ENCODE measurements at places on chromosomes 12 and 14.
A peak's percentile ranks its signal among the peaks of the same experiment; 100 is the strongest.

GRCh38 chr14:58740379-58740935, 102.7 kb downstream of the DACT1 start:
- no peak for DNase-seq

DNA sequence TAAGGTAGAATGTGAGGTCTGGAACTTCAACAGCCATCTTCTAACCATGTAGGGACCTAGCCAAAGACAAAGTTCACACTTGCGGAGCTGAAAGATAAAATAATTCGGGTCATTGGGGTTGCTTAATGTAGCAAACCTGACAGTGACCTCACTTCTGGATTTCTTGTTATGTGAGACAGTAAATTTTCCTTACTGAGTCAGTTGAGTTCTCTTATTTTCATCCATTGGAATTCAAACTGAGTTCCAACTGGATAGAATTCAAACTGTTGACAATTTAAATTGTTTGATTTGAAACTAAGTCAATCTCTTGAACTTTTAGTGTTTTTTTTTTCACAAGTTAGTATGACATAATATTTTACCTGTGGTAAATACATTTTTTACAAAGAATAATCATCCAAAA, 406.5 kb downstream of the ADAMTS20 start:
- DNase-seq = no peak

- DNase-seq = no peak
Observed at GRCh38 chr14:37027188-37027824, 145.1 kb downstream of the SLC25A21 start.

- no peak for DNase-seq
Observed at GRCh38 chr12:14589169-14590004, 21.7 kb upstream of the PLBD1 start.

GRCh38 chr12:82832981-82833380, 146.3 kb downstream of the TMTC2 start:
- DNase-seq = no peak

- no peak for DNase-seq
Observed at GRCh38 chr12:5085896-5086295, 42.2 kb downstream of the KCNA5 start.

DNA sequence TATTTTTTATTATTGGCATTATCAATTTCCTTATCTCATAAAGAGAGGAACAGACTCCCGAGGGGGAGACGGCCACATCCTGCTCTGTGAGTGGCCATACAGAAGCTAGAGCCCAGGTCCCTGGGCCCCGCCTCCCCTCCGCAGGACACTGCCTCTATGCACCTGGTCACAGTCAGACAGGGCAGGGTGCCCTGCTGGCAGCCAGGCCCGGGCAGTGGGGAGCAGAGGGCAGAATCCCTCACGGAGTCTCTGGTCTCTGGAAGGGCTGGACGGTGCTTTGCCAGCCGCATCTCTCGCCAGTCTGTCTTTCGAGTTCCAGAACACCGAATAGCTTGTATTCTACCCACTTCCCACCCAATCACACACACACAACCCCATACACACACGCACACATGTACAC, 16.4 kb upstream of the CACNA2D4 start:
- no peak for DNase-seq

GRCh38 chr12:99959549-99960170, 25.1 kb downstream of the ANKS1B start:
- no peak for DNase-seq

- DNase-seq = no peak
Observed at GRCh38 chr14:23601845-23602180, 23.2 kb upstream of the JPH4 start.

GRCh38 chr14:102234331-102235264, 70.4 kb downstream of the MOK start:
- DNase-seq = no peak

- no peak for DNase-seq
Observed at GRCh38 chr12:64625243-64626077, 15.2 kb downstream of the RASSF3 start.

- DNase-seq = no peak
Observed at GRCh38 chr12:128266541-128267130, 334 bp upstream of the TMEM132C start.

- no peak for DNase-seq
Observed at GRCh38 chr12:94149781-94150239, 1.4 kb downstream of the PLXNC1 start.

DNA sequence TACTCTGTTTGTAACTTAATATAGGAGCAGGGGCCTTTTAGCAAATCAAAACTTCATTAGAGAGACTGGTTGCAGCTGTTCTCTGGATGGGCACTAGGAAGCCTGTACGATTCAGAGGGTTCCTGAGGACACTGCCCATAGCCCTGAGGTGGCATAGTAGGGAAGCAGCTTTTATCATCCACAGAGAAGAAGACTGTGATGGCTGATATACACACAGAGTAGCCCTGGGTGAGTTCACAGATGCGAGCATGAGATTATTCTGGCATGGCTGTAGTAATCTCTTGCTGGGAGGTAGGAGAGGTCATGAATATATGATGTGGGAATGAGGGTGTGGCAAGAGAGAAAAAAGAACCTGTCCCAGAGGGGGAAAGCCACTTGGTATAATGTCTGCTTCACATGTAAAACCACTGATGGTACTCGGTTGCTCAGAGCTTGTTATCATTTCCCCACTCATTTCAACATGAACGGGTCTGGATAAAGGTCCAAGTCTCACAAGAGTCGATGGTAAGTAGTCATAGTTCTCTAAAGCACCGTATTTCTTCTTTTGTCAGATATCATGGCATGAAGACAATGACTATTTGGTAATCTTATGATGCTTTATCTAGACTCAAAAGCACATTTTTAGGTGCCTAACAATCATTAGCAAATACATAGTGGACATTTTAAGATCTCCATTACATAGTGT, 52.0 kb downstream of the PEBP1 start:
- no peak for DNase-seq

GRCh38 chr12:39443081-39443928, at the start of gene KIF21A:
Gene KIF21A, minus strand, starts transcription at chr12:39443120. Its CDS starts 150 bp downstream, at chr12:39442970.
- peak; percentile 81 for DNase-seq

GRCh38 chr12:113853491-113853890, 112.6 kb downstream of the RBM19 start:
- no peak for DNase-seq

DNA sequence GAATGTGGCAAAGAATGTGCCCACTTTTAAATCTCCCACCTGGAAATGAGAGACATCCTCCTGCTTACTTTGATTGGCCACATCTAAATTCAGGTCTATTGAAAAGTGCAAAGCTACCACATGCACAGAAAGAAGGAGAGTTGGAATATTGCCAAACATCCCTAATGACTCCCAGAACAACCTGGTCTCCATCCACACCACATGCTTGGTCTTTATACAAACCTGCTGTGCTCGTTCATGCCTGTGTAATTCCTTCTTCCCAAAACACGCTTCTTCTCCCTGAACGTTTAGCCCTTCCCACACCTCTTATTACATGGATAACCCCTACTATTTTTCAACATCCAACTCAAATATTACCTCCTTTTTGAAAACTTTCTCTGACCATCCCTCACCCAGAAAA, 66.2 kb upstream of the BCL2L14 start:
- DNase-seq = no peak
